Posterior cingulate gyrus (tissue), 11 donors: ENCODE measurements at places on chromosomes 3 and 15.

- no peak for DNase-seq
Observed at GRCh38 chr3:53856964-53857363, 10.6 kb downstream of the IL17RB start.

GRCh38 chr15:85825719-85826118 is 31.0 kb upstream of the KLHL25 start:
- DNase-seq: no peak

DNA sequence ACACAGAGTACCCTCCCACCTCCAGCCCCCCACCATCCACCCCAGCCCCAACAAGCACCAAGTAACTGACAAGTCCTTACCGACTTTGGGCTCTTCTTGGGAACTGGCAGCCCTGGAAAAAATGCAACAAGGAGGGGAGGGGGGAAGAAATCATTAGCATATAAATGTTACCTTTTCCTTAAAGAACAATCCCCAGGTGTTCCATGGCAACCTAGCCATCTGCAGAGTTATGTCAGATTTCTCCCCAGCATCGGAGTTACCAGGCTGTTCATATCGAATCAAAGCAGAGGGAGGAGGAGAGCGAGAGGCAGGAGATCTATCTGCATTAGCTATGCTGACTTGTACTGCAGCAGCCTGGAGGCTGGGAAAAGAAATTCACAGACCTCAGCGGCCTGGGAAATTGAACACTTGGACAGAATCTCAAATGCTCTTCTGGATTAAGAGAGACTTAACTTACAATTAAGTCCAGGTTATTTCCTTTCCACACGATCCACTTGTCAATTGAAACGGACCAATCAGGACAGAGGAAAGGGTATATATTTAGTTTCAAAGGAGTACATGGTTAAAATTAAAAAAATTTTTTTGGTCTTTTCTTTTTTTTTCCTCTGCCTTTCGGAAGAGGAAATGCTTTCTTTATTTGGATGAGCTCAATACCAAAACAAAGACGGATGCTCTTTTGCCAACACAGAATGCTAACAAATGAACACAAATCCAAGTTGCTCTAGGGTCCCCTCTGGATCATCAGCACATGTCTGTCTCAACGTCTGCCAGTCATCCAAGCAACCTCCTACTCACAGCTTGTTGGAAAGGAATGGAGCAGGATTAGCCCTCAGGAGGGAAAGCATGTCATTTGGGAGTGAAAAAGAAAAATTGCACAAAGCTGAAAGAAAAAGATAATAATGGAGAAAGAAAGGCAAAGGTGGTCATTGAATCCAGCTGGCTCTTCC is 637.1 kb downstream of the MAGI1 start:
- no peak for DNase-seq

DNA sequence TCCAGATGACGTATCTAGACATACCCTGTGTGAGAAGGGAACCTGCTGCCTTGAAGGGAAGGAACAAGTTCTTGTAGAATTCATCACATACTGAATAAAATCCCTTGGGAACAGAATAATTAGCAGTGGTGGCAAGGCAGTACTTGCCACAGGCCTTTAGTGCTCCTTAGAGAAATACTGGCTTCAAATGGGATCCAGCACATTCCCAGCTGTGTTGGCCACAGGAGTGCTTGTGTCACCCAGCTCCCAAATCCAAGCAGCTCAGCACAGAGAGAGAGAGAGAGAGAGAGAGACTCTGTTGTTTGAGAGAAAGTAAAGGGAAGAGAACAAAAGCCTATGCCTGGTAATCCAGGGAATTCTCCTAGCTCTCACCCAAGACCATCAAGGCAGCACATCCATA is 969.0 kb upstream of the ALCAM start:
- no peak for DNase-seq

GRCh38 chr3:3745693-3746092 is 53.5 kb upstream of the LRRN1 start:
- DNase-seq: no peak

DNA sequence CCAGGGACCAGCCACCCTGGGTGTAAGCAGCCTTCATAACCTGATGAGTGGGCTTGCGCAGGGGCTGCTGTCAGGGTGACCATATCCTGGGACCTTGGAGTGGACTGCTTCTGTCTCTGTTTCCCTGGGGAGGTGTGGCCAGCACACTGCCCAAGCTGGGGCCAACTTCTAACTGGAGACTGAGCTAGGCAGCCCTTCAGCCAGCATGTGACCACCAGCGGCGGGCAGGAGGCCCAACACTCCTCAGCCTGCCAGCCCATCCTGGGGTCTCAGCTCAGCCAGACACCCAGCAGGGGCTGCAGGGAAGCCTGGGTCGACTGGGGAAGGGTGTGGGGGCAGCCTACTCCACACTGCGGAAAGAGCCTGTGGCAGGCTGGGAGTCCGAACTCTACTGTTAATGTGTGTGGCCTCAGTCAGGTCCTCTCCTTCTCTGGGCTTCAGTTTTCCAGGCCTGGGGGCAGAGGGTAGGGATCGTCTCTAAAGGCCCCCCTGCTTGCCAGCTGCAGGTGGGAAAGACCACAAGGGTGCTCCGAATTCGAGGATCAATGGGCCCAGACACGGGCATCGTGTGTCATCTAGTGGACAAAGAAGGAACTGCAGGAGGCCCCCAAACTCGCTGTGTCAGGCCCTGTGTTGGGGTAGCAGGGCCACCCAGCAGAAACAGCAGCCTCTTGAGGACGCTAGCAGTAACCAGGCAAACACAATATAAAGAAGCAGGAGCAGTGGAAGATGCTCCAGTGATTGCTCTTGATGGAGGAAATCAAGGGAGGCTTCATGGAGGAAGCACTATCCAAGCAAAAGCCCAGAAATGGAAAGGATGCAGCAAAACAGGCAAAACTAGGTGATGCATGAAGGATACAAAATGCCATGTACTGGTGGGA is 2.0 kb upstream of the SEMA3G start:
- DNase-seq: peak; percentile 91

GRCh38 chr3:185712337-185712736 is 112.5 kb downstream of the IGF2BP2 start:
- DNase-seq: no peak

DNA sequence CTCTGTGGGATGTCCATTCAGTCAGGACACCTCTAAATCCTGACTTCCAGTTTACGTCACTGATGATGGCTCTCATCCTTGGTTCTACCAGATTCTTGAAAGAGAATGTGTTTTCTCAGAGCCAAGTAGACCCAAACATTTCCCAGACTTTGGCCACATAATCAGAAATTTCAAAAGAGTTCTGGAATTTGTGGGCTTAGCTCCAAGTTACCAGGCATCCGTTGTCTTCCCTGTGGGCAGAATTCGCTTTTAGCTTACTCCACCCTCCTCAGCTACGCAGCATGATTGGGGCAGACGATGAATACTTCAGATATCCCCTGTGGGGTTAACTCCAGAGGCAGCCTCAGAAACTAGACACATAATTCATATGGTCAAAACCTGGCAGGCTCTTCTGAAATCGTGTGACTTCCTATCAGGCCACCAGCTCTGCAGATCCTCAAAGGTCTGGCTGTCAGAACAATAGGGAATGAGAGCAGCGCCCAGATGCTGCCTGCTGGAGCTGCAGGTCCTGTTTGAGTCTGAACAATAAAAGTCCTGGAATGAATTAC is 30.6 kb downstream of the CRTC3 start:
- DNase-seq: no peak

DNA sequence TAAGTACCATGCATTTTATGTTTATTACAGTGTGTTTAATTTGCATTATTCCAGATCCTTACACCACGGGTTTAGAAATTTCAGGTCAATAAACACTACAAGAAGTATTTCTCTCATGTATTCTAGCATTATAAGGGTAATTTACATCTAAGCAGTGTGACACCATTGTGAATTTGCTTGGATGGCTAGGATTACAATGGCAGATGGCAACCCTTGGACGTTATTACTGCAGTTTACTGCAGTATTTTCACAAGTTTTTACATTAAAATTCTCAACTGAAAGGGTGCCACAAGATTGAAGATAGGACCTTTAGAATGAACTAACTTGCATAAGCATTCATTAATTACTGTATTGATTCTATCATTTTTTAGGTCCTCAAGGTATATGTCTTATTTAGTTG is 538.8 kb downstream of the NLGN1 start:
- no peak for DNase-seq

GRCh38 chr3:101179637-101180036 is 140.7 kb downstream of the IMPG2 start:
- no peak for DNase-seq

GRCh38 chr3:187025254-187025655 is 94.9 kb downstream of the ST6GAL1 start:
- no peak for DNase-seq

DNA sequence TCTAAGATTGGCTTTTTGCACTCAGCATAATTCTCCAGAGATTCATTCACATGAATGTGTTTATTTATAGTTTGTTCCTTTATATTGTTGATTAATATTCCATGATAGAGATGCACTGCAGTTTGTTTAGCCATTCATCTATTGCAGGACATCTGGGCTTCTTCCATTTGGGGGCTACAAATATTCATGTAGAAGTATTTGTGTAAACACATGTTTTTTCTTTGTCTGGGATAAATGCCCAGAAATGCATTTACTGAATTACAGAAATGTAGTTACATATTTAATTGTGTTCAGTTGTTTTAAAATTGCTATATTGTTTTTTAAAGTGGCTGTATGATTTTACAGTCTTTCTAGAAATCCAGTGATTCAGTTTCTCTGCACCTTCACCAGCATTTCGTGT is 635.0 kb downstream of the ZIC1 start:
- DNase-seq: no peak

GRCh38 chr3:156675830-156676767 is 1.7 kb downstream of the TIPARP start:
- no peak for DNase-seq
